NCI-H2171 (cell line): ENCODE measurements at places on chromosomes 6 and 20.

DNA sequence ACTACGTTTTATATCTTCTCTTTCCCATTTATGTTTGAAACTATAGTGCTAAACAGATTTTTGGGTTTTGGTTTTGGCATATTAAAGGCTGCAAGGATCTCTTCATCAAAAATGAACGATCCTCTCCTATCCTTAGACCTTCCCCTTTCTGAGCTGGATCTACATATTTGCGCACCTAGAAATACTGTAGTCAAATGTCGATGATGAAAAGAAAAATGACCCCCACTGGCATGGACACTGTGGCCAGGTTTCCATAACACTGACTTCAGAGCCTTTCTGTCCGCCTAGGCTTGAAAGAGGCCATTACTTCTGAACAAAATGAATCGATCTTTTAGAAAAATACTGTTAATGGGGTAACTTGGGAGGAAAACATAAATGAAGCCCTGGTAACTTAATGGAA is 5.8 kb downstream of the FLRT3 start:
- DNase-seq: no peak

GRCh38 chr20:43913291-43914025 is 1.2 kb upstream of the TOX2 start:
- DNase-seq: no peak

DNA sequence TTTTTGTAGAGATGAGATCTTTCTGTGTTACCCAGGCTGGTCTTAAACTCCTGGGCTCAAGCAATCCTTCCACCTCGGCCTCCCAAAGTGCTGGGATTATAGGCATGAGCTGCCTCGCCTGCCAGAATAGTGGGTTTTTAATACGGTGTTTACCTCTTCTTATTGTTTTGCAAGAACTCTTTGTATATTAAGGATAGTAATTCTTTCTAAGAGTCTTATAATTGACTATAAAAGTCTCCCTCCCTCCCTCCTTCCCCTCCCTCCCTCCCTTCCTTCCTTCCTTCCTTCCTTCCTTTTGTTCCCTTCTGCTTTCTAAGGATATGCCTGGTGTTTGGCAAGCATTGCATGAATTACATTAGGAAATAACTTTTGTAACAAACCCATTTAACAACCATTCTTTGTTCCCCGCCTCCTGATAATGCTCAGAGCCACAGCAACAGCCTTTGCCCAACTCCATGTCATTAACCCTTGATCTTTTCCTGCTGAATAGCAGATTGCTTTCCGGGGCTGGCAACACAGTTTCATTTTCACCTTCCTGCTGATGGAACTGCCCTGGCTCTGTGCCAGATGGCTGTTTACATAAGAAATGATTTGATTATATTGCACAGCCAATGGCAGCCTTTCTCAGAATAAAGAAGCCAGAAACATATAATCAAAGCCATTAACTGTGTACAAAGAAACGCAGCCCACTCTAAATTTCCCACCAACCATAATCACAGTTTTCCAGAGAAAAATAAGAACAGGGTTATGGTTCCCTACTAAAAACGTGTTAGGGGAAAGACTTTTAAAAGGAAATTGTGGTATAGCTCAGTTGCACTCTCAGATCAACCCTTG is 143.7 kb upstream of the PTPN1 start:
- DNase-seq: peak; percentile 95

- no peak for DNase-seq
Observed at GRCh38 chr6:16985513-16986284, 116.2 kb upstream of the STMND1 start.

DNA sequence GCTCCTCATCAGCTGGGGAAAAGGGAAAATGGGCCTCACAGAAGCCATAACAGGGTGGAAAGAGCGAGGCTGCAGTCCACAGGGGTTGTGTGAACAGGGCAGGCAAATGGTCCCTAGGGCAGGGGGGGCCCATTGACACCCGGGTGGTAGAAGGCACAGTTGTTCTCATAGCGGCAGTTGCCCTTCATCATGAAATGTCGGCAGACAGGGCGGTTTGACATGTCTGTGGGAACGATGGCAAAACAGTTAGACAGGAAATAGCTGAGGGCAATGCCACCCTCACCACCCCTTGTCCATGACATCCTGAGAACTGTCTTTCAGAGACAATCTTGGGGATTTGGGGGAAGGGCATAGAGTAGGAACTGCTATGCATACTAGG is 15.6 kb downstream of the PPP1R10 start:
- no peak for DNase-seq

- DNase-seq: no peak
Observed at GRCh38 chr6:143400258-143401067, 50.0 kb downstream of the ADAT2 start.

- no peak for DNase-seq
Observed at GRCh38 chr6:112979830-112980229, 632.7 kb downstream of the RFPL4B start.

GRCh38 chr6:105692613-105693215 is 289.8 kb upstream of the PREP start:
- DNase-seq: peak; percentile 20

DNA sequence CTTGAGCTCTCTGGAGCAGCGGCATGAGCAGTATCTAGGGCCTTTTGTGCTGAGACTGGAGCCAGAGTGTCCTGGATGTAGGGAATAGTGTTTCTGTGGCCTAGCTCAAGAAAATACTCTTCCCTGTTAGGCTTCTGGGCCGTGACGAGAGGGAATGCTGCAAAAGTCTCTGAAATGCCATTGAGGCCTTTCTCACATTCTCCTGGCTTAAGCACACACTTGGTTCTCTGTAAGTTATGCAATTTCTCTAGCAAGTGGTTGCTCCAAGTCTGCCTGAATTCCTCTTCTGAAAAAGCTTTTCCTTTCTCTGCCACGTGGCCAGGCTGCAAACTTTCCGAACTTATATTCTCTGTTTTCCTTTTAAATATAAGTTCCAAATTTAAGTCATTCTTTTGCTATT is 744.4 kb downstream of the GRIK2 start:
- DNase-seq: no peak

DNA sequence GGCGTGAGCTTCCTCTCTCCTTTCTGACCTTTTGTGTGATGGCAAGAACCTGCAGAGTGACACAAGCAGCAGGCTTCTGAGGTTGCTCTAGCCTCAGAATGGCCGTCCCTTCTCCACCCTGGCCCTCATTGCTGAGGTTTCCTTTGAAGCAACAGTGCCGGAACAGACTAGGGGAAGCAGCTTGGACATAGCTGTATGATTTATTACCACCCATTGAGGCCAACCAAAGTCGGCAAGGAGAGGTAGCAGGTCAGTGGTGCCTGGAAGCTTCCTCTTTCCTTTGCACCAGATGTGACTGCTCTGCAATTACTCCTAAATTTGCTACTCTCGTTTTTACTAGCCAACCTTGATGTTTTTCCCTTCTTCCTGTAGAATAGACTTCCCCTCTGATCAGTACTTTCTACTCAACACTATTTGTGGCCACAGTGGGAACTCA is 31.4 kb downstream of the PTPN1 start:
- no peak for DNase-seq

DNA sequence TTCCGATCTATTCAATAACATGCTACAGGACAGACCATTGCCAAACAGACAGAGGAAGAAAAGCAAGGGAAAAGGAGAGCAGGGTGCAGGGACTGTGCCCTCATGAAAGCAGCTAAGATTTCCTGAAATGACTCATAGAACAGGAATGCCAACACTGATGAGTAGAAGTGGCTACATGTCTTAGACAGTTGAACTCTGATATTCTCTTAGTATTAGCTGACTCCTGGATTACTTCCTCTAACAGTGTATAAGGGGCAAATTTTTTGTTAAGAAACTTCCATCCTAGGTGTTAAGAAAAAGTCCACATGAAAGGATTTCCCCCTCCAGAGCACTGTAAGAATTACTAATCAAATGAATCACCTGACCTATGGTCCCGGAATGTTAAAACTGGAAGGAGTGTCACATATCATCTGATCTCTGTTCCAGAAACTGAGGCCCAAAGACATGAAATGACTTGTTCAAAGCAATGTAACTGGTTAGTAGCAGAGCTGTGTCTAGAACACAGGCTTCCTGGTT is 224.9 kb downstream of the IBTK start:
- DNase-seq: no peak

GRCh38 chr20:20856306-20856705 is 143.9 kb upstream of the RALGAPA2 start:
- no peak for DNase-seq

- no peak for DNase-seq
Observed at GRCh38 chr6:1705630-1706029, 95.9 kb downstream of the FOXC1 start.

- DNase-seq: no peak
Observed at GRCh38 chr6:113684382-113684901, 172.7 kb upstream of the MARCKS start.

DNA sequence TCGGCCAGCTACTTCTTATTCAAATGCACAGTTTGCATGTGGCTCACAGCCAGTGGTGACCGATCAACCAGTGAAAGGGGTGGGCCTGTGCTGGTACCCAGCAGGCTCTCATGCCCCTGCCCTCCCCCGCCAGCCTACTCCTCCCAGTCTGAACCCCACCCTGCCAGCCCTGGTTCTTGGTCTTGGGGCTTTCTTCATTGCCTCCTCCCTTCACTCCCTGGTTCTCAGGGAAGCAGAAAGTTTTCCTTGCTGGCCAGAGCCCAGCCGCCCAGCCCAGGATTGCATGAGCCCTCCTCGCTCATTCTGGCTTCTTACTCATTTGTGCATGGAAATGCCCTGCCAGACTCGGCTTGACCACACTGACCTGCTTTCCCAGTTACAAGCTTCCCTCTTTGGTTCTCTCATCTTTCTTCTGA is 40.8 kb downstream of the KCNK17 start:
- DNase-seq: no peak

DNA sequence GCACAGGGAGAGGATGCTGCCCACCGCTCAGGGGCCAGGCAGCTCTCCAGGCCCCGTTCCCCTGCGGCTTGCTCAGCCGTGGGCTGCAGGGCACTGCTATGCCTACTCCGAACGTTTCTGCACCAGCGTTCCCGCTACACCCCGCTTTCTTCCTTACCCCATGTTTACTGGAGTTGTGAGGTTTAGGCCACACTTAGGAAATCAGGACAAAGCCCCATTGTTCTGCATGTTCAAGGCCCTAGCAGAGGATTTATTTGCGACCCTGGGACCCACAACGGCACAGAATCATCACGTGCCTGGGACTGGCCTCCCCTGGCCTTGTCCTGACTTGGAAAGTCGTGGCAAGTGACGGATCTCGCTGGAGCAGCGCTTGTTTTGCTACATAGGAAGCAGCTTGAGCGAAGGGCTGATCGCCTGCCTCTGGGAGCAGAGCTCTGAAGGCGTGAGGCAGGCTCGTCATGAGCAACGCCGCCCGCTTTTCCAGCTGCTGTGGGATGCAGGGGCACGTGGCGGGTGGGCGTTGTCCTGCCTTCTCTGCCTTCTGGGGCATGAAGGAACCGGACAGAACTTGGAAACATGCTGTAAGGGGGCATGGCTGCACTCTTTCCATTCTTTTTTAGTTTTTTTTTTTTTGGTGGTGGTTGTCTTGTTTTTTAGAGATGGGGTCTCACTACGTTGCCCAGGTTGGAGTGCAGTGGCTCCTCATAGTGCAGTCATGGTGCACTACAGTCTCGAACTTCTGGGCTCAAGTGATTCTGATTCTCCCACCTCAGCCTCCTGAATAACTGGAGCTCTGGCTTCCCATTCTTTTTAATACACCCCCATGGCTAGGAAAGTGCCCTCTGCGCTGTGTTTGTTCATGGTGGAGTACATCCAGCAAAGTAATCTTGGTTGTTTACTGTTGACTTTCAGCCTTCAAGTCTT is 14.6 kb upstream of the TMEM181 start:
- no peak for DNase-seq

GRCh38 chr6:170048615-170049256 is 242.1 kb downstream of the DLL1 start:
- no peak for DNase-seq

DNA sequence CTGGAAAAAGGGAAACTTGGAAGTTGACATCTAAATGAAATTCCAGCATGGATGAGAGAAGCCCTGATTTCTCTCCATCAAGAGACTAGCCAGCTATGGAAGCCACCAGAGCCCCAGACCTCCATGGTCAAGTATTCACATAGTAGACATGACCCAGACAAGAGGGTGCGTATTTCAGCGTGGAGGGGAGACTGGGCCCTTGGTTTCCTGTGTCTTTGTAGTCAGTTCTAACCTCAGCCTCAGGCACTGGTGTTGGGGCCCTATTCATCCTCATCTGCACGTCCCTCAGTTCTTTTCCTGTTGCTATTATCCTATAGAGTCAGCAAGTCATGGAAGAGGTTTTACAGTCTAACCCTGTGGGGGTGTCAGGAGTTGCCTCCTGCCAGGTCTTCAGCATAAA is 12.5 kb downstream of the GNL1 start:
- no peak for DNase-seq
